Activated T-helper 1 cell treated with anti-CD3 and anti-CD28 coated beads, Interleukin-2, amount 50 U/mL, for 16 hours (primary cell): ENCODE measurements at places on chromosomes 13 and 19.

- no peak for DNase-seq
Measured at GRCh38 chr19:55857149-55857548, 20.8 kb downstream of the NLRP4 start.

- DNase-seq = no peak
Measured at GRCh38 chr13:50428183-50428877, 413.1 kb downstream of the KCNRG start.

- DNase-seq = peak; percentile 77
Measured at GRCh38 chr19:18294467-18294864, 13.0 kb upstream of the JUND start.

- no peak for DNase-seq
Measured at GRCh38 chr13:35309706-35310105, 166.8 kb downstream of the MAB21L1 start.

DNA sequence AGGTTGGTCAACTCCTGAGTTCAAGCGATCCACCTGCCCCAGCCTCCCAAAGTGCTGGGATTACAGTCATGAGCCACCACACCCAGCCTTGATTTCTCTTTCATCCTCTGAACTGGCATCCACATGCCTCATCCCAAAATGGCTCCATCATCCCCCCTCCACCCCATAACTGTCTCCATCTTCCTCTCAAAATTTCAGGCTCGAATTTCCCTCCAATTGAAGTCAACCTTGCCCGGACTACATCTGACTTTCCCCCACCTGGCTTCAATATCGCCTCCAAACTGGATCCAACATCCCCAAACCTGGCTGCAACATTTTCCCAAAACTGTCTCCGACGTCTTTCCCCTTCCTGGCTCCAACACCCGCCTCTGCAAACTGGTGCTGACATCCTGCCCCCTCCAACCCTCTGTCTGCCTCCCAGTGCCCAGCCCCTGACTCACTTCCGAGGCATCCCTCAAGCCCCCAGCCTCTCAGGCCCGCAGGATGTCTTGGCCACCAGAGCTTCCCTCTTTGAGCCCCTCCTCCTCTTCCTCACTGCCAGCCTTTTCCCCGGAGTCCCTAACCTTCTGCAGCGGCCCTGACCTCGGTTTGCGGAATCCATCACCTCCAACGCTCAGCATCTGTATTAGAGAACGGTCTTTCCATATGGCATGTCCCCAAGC is 943 bp downstream of the EXOC3L2 start:
- no peak for DNase-seq

DNA sequence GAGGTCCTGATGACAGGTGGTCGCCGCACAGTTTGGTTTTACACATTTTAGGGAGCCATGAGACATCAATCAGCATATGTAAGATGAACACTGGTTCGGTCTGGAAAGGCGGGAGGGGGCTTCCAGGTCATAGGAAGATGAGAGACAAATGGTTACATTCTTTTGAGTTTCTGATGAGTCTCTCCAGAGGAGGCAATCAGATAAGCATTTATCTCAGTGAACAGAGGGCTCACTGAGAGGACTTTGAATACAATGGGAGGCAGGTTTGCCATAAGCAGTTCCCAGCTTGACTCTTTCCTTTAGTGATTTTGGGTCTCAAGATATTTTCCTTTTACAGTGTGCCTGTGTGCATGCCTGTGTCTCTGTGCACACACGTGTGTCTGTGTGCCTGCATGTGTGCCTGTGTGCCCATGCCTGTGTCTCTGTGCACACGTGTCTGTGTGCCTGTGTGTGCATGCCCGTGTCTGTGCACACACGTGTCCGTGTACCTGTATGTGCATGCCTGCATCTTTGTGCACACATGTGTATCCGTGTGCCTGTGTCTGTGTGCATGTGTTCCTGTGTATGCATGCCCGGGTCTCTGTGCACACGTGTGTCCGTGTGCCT is 35.5 kb upstream of the TMEM255B start:
- DNase-seq = no peak

GRCh38 chr19:44260695-44261446 is 1.2 kb downstream of the ZNF233 start:
- no peak for DNase-seq

DNA sequence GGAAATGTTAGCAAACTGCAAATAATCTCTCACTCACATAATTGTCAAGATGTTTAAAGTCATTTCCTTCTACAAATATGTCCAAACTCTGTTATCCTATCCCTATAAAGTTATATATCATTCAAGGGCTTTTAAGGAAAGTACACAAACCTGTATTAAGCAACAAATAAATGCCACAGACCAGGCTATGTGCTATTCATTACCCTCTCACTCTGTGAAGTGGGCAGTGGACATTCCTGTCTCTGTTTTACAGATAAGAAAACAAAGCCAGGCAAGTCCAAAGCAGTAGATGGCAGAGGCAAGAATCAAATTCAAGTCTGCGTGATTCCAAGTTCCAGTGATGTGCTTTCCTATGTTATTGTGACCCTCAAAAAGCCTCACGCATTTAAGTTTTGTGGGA is 140.6 kb downstream of the LHFPL6 start:
- DNase-seq = no peak

DNA sequence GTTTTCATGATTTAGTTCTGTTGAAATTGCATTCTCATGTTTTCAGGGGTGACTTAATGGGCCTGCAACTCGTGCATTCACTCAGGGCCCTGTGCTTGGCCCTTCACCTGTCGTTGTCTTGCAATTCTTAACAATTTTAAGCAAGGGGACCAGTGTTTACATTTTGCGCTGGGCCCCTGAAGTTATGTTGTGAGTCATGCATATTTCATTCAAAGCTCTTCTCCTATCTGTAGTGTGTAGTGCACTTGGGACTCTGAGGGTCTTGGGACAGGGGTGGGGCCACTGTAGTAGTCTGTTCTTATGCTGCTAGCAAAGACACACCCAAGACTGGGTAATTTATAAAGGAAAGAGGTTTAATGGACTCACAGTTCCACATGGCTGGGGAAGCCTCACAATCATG is 211.2 kb upstream of the RXFP2 start:
- no peak for DNase-seq

DNA sequence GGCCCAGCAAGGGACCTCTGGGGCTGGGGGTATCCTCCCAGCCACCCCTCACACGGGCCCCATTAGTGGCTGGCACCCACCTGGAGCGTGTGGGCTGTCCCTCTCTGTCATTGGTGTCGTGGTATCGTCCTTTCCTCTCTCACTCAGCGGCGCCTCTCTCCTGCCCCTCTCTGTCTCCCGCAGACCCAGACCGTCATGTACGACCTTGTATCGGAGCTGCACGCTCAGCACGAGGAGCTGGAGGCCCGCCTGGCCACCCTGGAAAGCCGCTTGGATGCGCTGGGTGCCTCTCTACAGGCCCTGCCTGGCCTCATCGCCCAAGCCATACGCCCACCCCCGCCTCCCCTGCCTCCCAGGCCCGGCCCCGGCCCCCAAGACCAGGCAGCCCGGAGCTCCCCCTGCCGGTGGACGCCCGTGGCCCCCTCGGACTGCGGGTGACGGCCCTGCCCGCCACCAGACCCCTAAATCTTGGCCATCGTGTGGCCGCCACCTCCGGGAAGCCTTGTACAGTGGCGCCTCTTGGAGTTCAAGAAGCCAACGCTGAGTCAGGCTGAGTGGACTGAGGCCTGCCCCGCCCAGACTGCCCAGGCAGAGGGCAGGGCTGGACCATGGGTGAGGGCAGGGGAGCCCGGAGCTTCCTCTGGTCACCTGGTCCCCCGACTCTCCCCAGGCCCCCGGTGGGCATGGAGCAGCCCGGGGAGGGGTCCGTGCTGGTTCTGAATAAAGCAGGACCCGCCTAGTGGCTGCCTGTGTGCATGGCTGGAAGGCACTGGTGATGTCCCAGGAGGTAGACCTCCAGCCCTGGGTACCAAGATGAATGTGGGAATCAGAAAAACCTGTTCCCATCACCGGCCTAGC is 9.8 kb upstream of the ARRDC2 start:
- DNase-seq = no peak

- no peak for DNase-seq
Measured at GRCh38 chr19:46863818-46864629, 3.2 kb downstream of the ARHGAP35 start.

DNA sequence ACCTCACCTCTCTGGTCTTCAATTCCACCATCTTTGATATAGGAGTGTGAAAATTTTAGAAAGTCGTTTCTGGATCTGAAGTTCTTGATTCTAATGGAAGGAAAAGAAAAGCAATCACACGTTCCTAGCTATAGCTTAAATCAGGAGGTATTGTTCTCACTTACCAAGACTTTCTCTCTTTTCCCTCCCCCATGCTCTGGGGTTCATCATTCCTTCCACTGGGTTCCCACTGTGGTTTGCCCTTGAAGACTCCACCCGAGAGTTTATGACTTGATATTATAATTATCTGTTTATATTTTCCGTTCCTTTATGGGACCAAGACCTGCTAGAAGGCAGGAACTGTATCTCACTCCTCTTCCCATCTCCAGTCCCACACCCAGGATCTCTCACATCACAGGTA is 76.6 kb downstream of the AKAP11 start:
- no peak for DNase-seq

DNA sequence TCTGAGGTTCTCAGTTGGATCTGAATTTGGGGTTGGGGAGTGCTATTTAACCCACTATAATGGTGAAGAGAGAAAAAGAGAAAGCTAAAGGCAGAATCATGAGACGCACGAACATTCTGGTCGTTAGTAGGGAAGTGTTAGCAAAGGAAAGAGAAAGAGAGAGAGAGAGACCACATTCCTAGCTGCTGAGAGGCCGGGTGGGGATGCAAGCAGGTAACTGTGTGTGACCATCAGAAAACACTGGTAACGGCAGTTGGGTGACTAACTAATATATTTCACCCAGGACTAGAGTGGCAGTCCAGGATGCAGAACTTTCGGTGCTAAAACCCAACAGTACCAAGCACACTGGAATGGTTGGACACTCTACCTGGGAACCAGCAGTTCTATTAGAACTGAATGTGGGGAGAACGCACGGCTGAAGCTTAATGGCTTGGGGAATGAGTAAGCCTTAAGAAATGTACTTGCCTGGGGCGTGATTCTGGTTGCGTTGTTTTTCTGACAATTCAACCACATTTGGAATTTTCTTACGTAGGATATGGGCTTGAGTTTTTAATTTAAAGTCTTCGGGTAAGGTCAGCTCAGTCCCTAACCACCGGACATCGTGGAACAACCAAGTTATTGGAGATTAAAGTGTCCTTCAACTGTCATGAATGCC is 130.2 kb downstream of the DNAJC15 start:
- DNase-seq = no peak

- no peak for DNase-seq
Measured at GRCh38 chr13:28423010-28423409, 71.9 kb downstream of the FLT1 start.

- DNase-seq = no peak
Measured at GRCh38 chr13:23806874-23807526, 82.2 kb downstream of the MIPEP start.

GRCh38 chr13:75404726-75405125 is 77.2 kb downstream of the TBC1D4 start:
- no peak for DNase-seq

- DNase-seq = no peak
Measured at GRCh38 chr13:35531526-35531925, 55.0 kb upstream of the MAB21L1 start.

DNA sequence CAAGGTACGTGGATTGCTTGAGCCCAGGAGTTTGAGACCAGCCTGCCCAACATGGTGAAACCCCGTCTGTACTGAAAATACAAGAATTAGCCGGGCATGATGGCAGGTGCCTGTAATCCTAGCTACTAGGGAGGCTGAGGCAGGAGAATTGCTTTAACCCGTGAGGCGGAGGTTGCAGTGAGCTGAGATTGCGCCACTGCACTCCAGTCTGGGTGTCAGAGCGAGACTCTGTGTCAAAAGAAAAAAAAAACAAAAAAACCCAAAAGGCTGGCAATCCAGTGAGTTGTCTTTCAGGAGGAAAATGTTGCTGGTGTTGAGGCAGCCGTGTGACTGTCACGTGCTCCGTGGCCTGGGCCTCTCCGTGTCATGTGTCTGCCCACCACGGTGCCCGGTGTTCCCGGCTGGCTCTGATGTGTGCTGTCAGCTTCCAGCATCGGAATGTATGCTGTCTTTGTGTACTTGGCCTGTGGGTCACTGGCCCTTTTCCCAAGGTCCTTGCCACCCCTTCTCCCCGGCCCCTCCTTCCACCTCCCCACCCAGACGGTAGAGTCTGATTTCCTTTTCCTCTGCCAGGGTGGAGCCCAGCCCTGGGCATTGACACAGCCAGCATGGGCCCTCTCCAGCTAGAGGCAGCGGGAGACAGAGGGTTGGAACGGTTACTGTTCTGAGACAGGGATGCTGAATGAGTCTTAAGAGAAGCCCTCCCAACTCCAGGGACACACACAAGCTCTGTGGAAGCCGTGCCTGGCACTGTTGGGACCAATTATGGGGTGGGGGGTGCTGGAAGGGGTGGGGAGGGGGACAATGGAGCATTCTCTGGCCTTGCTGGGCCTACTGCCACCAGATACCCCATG is 7.2 kb upstream of the TUBB4A start:
- DNase-seq = no peak

GRCh38 chr13:80787604-80788003 is 446.7 kb upstream of the SPRY2 start:
- no peak for DNase-seq
